T-helper 22 cell (primary cell): ENCODE measurements at places on chromosomes 2 and 18.

DNA sequence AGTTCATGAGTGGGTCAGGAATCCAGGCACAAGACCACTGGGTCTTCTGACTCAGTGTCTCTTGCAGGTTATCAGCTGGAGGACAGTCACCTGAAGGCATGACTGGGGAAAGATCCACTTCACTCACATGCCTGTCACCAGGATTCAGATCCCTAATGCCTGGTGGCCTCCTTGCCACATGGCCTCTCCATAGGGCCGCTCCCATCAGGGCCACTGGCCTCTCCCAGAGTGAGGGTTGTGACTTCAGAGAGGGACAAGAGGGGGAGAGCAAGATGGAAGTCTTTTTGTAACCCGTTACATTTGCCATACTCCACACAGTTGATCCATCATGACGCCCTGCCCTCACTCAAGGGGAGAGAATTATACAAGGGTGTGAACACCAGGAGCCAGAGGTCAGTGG, 13.0 kb upstream of the OTOS start:
- no peak for DNase-seq

DNA sequence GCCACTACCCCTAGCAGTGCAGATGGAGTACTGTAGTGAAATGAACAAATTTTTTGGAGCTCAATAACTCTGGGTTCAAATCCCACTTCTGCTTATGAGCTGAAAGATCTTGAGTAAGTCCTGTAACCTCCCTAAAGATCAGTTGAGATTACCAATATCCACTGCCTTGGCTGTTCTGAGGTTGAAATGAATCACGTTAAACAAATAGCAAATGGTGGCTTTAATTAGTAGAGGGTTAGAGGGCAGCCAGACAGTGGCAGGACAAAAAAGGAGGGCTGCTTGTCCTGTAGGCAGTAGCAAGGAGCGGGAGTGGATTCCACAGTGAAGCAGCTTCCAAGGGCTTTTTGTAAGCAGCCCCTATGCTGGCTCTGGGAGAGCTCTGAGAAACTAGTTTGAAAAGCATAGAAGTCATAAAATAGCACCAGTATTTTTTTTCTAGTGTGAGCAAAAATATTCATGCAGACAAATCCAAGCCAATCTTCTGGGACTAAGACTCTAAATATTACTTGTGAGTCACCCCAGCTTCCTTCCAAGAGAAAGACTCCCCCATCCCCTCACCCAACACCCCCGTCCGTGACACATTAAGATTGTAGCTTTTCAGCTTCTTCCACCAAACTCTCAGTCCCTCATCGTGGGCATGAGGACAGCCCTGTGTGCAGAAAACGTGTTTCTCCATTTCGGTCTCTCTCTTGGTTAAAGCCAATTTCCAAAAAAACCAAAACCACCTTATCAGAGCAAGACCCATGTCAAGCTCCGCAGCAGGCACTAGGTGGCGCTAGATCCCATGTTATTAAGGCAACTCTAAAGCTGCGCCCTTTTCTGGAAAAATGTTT, 123.5 kb upstream of the LGALSL start:
- DNase-seq, result peak; percentile 41

DNA sequence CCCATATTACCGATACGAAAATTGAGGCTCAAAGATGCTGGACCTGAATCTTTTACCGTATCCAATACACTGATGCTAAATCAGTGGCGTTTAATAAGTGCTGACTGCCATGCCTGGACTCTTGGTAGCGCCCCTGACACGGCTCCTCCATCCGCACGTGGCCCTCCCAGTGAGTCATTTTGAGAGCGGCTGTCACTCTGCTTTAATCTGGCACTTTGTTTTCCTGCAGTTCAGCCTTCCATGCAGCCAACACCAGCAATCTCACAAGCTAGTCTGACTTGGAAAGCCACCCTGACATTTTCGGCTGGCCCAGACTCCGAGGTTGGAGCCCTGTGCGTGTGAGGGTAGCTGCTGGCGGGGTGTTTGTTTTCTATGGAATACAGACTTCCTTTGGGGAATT, 155.1 kb upstream of the LMAN1 start:
- no peak for DNase-seq

GRCh38 chr2:241091734-241092445, 10.2 kb downstream of the MTERF4 start:
- DNase-seq, result no peak

DNA sequence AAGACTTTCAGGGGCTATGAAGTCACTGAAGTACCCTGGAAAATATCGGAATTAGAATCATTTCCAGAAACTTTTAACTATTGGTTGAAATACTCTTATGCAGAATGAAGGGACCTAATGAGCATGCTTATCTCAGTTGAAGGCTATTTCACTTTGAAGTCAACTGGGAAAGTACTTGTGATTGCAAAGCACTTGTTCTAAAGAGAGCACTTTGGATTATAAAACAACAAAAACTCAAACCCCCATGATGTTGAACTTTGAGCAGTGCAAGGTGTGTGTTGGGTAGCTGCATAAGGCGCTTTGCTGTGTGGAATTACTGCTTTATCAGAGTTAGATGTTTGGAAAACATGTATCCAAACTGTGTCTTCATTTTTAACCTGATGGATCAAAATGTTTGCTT, 12.0 kb upstream of the MGAT5 start:
- no peak for DNase-seq
